ENCODE measurements at places on chromosomes 2 and 18.
A peak's percentile ranks its signal among the peaks of the same experiment; 100 is the strongest.

- no peak for DNase-seq
Observed at GRCh38 chr18:23951206-23951605, 63.3 kb upstream of the TTC39C start.

DNA sequence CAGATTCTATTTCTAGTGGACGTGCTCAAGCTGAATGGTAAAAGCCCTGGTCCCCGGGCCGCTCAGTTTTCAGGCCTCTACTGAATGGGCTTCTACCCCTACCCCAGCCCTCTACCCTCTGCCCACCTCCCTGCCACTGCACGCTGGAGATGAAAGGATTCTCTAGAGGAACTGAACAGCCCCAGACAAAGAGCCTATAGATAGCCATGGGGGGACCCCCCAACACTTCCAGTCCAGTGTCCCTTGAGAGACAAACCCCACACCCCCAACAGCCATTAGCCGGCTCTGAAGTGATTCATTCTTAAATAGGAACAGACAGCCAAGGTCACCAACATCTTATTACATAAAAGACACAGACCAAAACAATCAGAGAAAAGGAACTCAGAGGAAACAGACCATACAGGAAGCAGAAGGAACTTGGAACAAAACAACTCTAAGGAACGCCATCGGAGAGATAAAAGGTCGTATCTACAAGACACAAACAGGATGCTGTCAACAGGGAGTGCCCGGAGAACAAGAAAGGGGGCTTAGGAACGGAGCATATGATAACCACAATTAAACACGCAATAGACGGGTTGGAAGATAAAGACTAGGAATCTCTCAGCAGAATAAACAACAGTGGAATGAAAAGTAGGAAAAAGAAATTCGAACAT lies 23.5 kb downstream of the TMEM37 start:
- no peak for DNase-seq

GRCh38 chr18:36813101-36813775 lies 15.6 kb downstream of the TPGS2 start:
- DNase-seq: no peak

- DNase-seq: peak; percentile 31
Observed at GRCh38 chr2:149858901-149859634, 271.5 kb upstream of the MMADHC start.

- DNase-seq: no peak
Observed at GRCh38 chr2:235332240-235332890, 161.5 kb upstream of the AGAP1 start.

DNA sequence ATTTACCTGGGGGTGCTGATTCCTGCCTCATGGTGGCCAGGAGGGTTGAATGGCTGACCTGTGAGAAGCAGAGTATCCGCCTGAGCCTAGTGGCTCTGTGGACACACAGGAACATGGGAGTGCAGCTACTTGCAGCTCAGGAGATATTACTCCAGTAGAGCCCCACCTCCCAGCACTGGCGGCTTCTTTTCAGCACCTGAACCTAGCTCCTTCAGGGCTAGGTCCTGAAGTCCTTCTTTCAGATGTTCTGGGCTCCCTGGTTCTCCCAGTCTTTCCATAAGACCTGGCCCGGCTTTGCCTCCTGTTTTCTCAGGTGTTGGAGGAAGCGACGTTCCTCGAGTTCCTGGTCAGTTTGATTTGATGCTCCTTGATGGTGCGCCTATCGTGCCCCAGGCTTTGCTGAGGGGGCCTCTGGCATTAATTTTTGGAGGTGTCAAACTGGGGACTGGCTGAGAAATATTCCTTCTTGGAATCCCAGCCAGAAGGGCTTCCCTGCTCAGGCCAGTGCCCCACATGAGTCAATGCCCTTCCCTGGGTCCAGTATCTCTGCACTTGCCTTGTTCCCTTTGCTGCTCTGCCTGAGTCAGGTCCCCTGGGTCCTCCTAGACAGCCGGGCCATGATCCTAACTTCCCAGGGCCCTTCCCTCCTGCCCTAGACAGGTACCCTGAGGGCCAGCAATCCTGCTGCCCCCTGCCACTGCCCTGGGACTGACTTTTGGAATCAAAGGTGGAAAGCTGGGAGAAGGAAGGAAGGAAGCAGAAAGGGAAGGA lies 110.7 kb upstream of the HAAO start:
- DNase-seq: no peak

GRCh38 chr18:39571511-39571910 lies 2005.9 kb upstream of the CELF4 start:
- DNase-seq: no peak

DNA sequence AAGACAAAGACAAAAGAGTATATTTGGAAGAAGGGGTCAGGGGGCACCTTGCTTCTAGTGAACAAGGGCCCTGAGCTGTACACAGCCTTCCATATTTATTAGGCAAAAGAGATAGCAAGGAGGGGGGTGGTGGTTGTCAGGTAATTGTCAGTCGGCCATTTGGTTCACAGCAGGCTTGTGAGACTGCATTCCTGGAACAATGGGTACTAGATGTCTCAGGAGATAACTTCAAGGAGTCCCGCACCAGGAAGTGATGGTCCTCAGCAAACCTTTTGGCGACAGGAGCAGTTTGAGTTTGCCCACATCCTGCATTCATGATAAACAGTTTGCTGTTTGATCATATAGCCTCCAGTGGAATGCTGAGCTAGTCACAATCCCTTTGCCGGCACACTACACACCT lies 376.4 kb upstream of the RAB12 start:
- DNase-seq: no peak

GRCh38 chr2:30150786-30151185 lies 4.0 kb downstream of the YPEL5 start:
- DNase-seq: no peak

- DNase-seq: no peak
Observed at GRCh38 chr2:214730800-214731407, 78.6 kb downstream of the BARD1 start.

DNA sequence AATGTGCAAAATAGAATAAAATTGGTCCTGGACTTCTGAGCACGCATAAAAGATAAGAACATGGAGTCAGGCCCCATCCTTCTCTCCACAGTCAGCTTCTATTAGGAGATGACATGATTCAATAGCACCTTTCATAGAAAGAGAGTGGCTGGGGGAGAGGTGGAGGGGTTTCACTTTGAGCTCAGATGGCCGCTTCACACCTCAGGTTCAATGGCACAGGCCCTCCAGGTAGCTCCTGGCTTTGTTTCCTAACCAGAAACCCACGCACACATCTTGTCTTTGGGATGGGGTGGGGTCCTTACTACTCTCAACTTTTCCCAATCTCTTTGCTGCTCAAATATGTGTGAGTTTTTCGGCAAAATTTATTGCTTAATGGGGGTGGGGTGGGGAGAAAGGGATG lies 332.3 kb downstream of the CLIP4 start:
- no peak for DNase-seq

DNA sequence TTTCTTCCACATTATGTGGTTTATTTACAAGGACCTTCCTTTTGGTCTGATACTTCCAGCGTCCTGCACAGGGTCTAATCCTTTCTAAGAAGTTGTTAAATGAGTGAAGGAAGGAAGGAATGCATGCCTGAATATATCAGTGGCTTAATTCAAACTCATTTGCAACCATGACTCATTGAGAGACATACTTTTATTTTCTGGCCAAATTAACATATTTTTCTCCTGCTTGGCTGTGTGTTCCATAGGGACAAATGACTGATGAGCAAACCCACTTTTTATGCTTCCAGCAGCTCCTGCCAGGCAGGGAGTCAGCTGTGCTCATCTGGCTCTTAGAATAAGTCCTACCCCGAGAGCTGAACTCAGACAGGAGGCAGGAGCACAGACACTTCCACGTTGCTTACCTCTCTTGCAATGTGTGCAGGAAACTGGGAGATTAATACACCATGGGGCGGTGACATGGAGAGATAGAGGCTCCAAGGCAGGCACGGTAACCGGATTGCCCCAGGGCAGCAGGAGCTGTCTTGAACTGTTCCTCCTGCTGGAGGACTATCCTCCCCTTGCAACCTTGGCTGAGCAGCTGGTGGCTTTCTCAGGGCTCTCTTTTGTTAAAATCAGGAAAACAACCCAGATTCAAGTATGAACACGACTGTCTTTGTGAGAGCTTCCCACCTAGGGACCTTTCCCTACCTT lies 667.5 kb upstream of the HS6ST1 start:
- no peak for DNase-seq

GRCh38 chr2:95730813-95731212 lies 139.0 kb downstream of the TRIM43 start:
- no peak for DNase-seq

GRCh38 chr2:67471681-67472080 lies 74.5 kb downstream of the ETAA1 start:
- no peak for DNase-seq

DNA sequence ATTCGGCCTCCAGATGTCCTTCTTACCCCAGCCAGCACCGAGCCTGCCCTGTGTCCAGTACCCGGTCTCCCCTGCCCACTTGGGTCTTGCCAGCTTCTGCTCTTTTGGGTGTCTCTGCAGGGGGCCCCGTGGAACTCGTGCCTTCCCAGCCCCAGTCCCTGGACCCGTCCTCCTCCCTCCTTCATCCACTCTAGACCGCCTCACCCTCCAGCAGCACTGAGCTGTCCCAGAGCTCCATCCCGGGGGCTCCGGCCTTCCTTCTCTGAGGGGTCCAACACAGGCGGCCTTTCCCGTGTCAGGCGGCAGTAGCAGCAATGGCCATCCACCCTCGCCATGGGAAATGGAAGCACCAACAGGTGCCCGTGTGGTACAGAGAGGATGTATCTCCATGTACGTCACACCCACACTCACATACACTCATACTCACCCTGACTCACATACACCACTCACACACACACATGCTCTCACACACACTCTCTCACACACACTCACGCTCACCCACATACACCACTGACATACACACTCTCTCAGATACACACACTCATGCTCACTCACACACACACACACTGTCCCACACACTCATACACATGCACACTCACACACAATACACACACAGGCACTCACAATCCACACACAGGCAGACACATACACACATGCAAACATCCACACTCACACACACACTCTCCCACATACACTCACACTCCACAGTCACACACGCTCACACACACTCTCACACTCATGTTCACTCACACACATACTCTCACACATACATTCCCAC lies 827.5 kb upstream of the SALL3 start:
- no peak for DNase-seq

DNA sequence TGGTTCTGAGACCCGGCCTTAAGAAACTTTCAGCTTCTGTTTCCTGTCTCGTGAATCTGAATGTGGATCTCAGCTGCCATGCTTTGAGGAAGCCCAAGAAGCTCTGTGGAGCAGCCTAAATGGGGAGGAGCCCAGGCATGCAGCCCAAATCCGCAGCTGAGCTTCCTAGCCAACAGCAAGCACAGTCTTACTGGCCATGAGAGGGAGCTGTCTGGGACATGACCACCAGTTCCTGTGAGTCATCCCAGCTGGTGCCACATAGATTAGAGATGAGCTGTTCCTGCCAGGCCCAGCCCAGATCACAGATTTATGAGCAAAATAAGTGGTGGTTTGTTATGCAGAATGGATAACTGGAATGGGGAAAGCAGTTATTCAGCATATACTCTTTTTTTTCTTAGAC lies 224.4 kb upstream of the APCDD1 start:
- no peak for DNase-seq

GRCh38 chr2:45789317-45789716 lies 137.8 kb downstream of the PRKCE start:
- no peak for DNase-seq

- no peak for DNase-seq
Observed at GRCh38 chr2:17136231-17136630, 382.0 kb downstream of the RAD51AP2 start.

DNA sequence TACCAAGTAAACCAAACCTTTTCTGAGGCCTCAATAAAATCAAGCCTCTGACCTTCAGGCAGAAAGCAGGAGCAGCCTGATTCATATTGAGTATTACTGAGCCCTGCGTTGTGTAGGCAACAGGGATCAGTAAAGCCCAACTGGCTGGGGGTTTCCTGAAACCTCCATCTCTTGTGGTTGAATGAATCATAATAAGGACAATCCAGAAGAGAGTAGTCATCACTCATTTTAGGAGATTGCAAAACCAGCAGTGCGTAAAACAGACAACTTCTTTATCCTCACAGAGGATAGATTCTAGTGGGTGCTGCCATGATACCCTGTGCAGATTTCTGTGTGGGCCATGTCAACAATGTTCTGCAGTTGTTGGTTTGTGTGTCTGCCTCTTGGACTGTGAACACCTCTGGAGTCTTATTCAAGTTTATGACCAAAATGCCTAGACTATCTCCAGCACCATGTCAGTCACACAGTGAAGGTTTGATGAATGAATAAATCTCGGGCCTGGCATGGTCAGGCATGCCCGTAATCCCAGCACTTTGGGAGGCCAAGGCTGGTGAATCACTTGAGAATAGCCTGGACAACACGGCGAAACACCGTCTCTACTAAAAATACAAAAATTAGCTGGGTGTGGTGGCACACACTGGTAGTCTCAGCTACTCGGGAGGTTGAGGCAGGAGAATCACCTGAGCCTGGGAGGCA lies 51.8 kb upstream of the RAB27B start:
- peak; percentile 52 for DNase-seq

DNA sequence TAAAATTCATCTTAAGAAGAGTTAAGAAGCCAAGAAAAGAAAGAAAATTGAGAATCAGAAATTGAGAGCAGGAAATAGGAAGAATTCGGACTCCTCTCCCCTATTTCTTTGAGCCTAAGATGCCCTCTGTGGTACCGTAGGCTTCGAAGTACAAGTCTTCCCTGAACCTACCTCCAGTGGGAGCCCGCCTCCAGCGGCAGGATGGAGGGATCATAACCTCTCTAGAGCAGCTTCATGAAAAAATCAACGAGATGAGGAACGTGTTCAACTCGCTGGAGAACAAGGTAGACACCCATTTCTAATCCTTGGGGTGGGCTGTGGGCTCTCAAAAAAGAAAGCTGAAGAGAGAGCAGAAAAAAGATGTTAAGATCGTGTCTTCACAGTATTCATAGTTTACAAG lies 36.3 kb downstream of the ARHGEF33 start:
- DNase-seq: no peak

- DNase-seq: no peak
Observed at GRCh38 chr18:63971320-63972001, 1.6 kb downstream of the SERPINB8 start.

DNA sequence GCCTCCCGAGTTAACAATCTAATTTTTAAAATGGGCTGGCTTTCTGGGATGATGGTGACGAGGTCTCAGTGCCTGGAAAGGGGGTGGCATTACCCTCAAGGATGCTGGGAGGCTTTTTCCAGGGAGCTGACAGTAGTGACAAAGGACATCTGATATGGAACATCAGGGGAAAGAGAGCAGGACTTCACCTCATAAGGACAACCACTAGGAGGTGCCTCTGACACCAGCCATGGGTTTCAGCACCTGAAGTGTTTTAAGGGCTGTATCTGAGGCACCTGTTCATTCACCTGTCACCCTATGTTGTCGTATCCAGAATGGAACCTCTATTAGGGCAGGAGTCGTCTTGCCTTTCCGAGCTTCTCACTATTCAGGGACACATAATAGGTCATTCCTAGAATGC lies 10.8 kb downstream of the IL36B start:
- no peak for DNase-seq

GRCh38 chr2:173290518-173290917 lies 64.2 kb upstream of the CDCA7 start:
- no peak for DNase-seq

DNA sequence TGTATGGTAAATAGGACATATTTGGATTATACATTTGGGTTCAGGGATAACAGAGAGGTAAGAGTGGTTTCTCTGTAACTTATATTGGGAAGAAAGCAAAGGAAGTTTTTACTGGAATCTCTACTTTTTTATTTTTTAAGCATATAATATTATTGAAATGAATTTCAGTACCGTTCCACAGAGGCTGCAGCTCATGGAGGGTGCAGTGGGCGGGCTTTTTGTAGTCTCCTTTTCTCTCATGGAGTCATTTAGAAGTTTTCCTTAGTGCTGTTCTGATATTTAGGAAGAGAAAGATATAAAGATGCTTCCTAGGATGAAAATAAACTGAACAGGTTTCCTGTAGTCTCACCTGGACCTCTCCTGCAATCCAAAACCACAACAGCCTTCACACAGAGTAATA lies 1153.3 kb upstream of the TMEFF2 start:
- no peak for DNase-seq

Measured in inflammatory macrophage treated with lipopolysaccharide for 1 hour (primary cell).